ENCODE measurements at places on chromosomes 2 and 18. TPM values are rescaled to one million over a fixed set of nuclear protein-coding genes. Genes with fewer than 3 reads are reported as not detected.
A peak's percentile ranks its signal among the peaks of the same experiment; 100 is the strongest.

DNA sequence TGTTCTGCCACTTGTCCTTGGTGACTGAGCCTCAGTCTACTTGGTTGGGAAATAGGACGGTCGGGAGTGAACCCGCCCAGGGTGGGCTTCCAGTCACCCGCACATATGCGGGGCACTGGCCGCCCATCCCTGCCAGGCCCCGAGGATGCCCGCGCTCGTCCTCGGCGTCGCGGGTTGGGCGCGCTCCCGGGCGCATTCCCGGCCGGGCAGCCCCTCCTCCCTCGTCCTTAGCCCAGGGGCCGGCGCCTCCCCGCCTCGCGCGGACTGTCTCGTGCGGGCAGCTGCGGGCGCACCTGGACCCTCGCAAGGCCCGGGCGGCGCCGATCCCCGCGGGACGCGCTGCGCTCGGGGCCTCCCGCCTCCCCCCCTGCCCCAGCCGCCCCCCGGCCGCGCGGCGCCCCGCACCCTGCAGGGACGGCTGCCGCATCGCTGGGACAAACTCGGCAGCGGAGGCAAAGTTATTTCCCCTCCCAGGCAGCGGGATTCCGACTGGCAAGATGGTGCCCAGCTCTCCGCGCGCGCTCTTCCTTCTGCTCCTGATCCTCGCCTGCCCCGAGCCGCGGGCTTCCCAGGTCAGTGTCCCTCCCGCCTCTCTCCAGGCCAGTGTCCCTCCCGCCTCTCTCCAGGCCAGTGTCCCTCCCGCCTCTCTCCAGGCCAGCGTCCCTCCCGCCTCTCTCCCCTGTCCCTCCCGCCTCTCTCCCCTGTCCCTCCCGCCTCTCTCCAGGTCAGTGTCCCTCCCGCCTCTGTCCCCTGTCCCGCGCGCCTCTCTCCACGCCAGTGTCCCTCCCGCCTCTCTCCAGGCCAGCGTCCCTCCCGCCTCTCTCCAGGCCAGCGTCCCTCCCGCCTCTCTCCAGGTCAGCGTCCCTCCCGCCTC is at the start of gene FBLN7:
Gene FBLN7 (plus strand): TSS at position 227 of the 874 bp plus-strand sequence. CDS start 271 bp downstream, at position 498.
- H3K4me1 ChIP-seq: no peaks in the 10 kb centered on the region
- no peak within 1 kb of the TSS for H3K27ac ChIP-seq
- H3K4me3 ChIP-seq: peak within 1 kb of the TSS; percentile 32
- H3K27me3 ChIP-seq: no peaks in the 10 kb centered on the region
- no peaks in the 10 kb centered on the region for H3K36me3 ChIP-seq
- peak; percentile 73 for DNase-seq

EPAS1 gene
- total RNA-seq: 173 TPM

DNA sequence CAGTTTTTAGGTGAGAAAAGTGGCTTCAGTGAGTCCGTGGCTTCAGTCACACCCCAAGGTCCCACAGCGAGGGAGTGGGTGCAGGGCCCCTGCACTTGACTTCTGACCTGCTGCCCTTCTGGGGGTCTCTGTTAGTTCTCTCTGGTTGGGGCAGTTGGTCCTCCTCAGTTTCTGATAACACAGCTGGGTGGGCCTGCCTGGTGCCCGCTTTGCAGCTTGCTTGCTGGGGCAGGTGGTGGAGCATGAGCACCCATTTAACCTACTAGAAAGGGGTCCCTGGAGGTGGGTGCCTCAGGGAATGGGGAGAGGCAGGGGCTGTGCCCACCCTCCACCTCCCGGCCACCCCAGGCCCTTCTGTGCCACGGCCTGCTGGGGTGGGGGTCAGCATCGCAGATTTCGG is 83.2 kb downstream of the ASB1 start:
- H3K27me3 ChIP-seq: no peaks in the 10 kb centered on the region
- no peak overlapping the region for H3K27ac ChIP-seq
- DNase-seq: no peak
- H3K4me1 ChIP-seq: no peaks in the 10 kb centered on the region
- H3K36me3 ChIP-seq: no peaks in the 10 kb centered on the region

DNA sequence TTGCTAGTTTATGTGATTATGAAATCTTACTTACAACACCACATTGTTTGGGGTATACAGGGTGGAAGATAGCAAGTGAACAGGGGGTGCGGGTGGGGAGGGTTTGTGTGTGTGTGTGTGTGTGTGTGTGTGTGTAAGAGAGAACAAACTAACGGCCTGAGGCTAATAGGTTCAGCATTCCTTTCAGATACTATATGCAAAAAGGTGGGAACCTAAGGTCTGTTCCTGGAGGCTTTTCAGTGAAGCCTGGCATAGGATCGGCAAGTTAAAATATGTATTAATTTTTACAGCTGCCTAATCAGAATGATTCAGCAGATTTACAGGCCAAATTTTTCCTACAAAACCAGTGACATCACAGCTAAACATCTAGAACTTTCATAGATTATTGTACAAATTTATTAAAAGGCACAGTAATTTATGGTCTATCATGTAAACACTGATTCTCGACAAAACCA is 7.6 kb upstream of the SPDYA start:
- H3K4me3 ChIP-seq: no peak overlapping the region
- H3K36me3 ChIP-seq: no peaks in the 10 kb centered on the region
- no peak for DNase-seq
- no peaks in the 10 kb centered on the region for H3K4me1 ChIP-seq
- H3K27me3 ChIP-seq: no peaks in the 10 kb centered on the region

GPC1 gene
- total RNA-seq: 11.8 TPM

FHL2 gene
- 73.6 TPM for total RNA-seq

SPATA3 gene
- not detected for total RNA-seq

USP37 gene
- total RNA-seq: 15.0 TPM

- no peak overlapping the region for H3K4me3 ChIP-seq
- no peaks in the 10 kb centered on the region for H3K27me3 ChIP-seq
- DNase-seq: no peak
- no peaks in the 10 kb centered on the region for H3K36me3 ChIP-seq
Measured at GRCh38 chr2:27690052-27690451, 26.4 kb downstream of the SLC4A1AP start.

REG3G gene
- total RNA-seq: 29.5 TPM

DNA sequence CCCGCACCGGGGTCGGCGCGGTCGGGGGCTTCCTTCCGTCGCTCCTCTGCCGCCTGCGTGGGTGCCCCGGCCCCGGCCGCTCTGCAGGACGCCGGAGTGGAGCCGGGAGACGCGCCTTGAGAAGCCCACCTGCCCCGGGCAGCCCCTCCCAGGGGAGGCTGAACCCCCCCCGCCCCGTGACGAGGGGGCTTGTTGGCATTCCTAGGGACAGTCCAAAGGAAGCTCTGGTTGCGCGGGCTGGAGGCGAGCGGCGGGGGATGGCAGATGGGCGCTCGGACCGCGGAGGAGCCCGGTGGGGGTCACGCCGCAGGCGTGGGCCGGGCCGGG is 133.5 kb upstream of the MGAT5 start:
- peak overlapping the region; percentile 86 for H3K27ac ChIP-seq
- H3K4me3 ChIP-seq: peak overlapping the region; percentile 83
- no peaks in the 10 kb centered on the region for H3K4me1 ChIP-seq
- DNase-seq: no peak
- H3K36me3 ChIP-seq: no peaks in the 10 kb centered on the region

DNA sequence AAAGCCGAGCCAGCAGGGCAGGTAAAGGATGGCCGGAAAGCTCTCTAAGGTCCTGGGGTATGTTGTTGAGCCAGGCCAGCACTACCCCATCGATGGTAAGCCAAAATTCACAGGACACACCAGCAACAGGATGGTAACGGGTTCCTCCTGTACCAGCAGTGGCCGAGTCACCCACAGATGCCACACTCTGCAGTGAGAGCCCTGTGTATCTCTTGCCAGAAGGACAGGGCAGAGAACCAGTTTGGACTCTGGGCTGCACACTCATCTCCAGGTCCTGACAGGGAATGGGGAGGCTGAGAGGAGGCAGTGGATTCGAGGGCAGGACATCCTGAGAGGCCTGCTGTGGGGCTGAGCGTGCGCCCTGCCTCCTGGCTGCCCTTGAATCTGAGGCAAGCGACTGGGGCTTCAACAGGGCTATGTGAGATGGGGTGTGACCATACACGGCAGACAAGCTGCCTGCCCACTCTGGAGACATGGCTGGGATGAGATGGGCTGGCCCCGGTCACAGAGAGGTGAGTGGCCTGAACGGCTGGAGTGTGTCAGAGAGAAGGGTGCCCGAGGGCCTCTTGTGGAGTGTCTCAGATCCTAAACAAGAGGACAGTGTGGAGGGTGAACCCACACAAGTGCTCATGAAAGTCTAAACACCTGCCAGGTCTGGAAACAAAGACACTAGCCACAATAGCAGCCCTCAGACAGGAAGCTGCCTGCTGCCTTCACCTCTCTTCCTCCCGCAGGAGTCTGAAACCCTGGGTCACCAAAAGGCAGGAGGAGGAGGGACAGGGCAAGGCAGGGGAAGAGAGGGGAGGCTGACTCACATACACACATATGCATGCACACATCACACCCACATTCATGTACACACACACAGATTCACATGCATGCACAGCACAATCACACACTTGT is 182.3 kb downstream of the LOXHD1 start:
- DNase-seq: no peak
- no peaks in the 10 kb centered on the region for H3K36me3 ChIP-seq
- no peaks in the 10 kb centered on the region for H3K4me1 ChIP-seq
- H3K27ac ChIP-seq: no peak overlapping the region
- no peak overlapping the region for H3K4me3 ChIP-seq
- H3K27me3 ChIP-seq: no peaks in the 10 kb centered on the region

DNA sequence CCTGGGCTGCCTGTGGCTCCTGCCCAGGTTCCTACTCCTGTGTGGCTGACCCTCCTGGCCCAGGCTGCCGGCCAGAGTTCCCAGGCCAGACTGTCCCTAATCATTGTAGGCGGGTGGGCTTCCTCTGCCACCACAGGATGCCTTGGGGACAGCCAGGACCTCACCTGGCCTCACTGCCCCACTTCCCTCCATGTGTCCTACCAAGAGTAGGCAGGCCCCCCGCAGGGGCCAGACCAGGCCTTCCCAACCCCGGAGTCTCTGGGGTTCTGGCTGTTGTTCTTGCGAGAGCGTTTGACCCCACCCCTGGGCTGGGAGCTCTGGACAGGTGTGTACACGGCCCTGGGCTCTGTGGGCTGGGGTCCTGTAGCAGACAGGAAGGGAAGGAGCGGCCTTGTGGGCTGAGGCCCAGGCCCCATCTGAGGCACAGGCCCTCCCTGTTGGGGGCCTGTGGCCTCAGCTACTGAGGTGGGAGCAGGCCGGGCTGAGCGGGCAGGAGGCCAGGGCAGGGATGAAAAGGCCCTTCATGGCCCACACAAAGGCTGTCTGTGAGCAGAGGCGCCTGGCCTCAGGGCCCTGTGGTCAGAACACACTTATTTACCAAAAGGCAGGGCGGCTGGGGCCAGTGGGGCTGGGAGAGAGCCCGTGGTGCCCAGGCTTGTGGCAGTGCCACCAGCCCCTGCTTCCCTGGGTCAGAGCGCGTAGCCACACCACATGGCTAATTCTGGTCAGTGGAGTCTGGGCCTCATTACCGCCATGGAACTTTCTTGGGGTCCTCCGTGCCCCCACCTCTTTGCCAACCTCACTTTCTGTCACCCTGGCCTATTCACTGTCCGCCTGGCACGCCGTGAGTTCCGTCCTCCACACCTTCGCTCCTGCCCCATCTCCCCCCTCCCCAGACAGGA is 2.0 kb downstream of the SNORC start:
- H3K27ac ChIP-seq: no peak overlapping the region
- no peaks in the 10 kb centered on the region for H3K27me3 ChIP-seq
- no peak for DNase-seq
- peaks cover 11% of the 10 kb centered on the region for H3K4me1 ChIP-seq

DNA sequence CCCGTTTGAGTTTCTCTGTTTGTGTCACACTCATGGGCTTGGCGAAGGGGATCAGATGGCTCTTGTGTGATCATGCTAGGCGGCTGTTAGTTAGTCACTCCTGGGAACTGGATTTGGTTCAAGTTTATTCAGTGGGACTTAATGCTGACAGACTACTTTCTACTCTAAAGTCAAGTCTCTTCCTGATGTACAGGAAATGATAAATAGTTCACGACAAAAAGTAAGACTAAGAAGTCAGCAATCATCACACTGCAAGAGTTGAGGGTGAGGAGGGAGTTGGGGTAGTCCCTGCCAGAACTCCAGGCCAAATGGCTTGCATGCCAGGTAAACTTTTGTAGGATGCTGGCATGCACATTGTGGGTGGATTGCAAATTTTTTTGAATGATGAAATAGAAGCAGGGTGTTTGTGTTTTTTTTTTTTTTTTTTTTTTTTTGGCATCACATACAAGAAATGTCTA is 25.1 kb upstream of the CCL20 start:
- no peak for DNase-seq
- no peak overlapping the region for H3K4me3 ChIP-seq
- no peaks in the 10 kb centered on the region for H3K4me1 ChIP-seq
- H3K27me3 ChIP-seq: no peaks in the 10 kb centered on the region
- H3K27ac ChIP-seq: no peak overlapping the region
- no peaks in the 10 kb centered on the region for H3K36me3 ChIP-seq

DNA sequence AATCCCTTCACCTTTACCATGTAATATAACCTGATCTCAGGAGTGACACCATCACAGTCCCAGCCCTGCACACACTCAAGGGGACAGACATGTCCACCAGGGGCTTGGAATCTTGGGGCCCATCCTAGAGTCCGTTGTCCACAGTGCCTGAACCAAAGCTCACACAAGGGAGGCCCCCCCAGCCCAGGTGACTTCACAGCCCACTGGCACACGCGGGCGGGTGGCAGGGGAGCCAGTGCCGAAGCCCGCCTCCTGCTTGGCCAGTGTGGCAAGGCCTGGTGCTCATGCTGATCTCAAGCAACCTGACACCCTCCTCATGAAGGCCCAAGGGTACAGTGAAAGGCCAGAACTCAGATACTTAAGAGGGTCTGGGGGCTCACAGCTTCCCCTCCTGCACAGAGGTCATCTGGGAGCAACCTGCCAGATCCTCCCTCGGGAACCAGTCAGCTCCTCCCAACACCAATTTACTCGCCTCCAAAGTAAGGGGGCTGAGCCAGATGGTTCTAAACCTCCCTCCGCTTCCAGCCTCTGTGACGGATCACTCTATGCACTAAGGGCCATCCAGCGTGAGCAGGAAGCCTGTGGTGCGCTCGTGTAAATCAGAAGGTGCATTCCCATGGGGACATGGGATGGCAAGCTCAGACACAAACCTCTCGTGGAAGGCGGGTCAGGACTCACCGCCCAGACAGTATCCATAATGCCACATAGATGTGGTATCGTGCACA is 3.2 kb upstream of the RAB17 start:
- H3K36me3 ChIP-seq: no peaks in the 10 kb centered on the region
- no peak for DNase-seq
- peak overlapping the region; percentile 92 for H3K27ac ChIP-seq
- no peak overlapping the region for H3K4me3 ChIP-seq

- H3K27me3 ChIP-seq: no peaks in the 10 kb centered on the region
- no peak for DNase-seq
- no peaks in the 10 kb centered on the region for H3K36me3 ChIP-seq
Measured at GRCh38 chr18:42184685-42185477, 229.8 kb downstream of the PIK3C3 start.

- DNase-seq: no peak
- H3K36me3 ChIP-seq: no peaks in the 10 kb centered on the region
- H3K4me3 ChIP-seq: no peak overlapping the region
- H3K27ac ChIP-seq: no peak overlapping the region
Measured at GRCh38 chr2:30567317-30567716, 120.3 kb downstream of the LCLAT1 start.

HOXD11 gene
- total RNA-seq: not detected

C2orf15 gene
- total RNA-seq: 1.4 TPM

OXER1 gene
- not detected for total RNA-seq

GRCh38 chr2:190534310-190535120 is at the start of gene NEMP2:
Gene NEMP2, minus strand, starts transcription at chr2:190534722. Its CDS starts 67 bp downstream, at chr2:190534655.
- H3K27me3 ChIP-seq: no peaks in the 10 kb centered on the region
- H3K4me3 ChIP-seq: peak within 1 kb of the TSS; percentile 75
- H3K36me3 ChIP-seq: no peaks in the 10 kb centered on the region
- H3K4me1 ChIP-seq: peaks cover 17% of the 10 kb centered on the region

- no peak overlapping the region for H3K4me3 ChIP-seq
- no peaks in the 10 kb centered on the region for H3K4me1 ChIP-seq
- no peaks in the 10 kb centered on the region for H3K36me3 ChIP-seq
Measured at GRCh38 chr18:48418539-48419276, 9.5 kb upstream of the ZBTB7C start.

Measured in adrenal gland (tissue), 19 donors.